ENCODE measurements at places on chromosomes 3 and 15.

DNA sequence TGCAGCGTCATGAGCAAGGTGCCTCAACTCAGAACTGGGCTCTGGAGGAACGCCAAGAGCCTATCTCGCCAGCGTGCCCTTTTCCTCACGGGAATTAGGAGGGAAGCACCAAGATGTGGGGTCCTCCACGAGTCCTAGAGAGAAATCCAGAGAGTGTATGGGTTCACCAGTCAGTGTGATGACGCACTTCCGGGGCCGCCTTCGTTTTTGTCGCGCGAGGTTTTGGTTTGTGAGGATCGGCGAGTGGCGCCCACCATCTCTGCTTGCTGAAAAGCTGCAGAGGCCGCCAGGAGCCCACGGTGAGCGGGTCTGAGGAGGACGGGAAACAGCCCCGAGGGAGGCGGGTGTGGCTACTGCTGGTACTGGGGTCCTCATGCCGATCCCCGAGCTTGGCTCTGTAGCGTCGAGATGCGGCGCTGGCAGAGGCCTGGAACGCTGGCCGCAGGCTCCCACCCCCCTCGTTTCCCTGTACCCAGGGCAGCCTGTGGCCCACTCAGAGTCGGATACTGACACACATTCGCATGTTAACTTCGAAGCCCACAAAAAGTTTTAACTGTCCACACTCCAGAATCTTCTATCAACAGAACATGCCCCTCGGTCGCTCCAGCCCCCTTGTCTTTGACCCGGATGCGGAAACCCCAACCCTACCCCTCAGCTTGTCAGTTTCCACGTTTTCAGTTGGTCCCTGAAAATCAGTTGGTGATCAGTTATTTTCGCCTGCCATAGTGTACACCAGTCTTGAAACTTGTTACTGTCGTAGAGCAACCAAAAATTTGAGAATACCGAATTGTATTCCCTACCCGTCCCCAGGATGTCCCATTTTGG lies 30.4 kb downstream of the ZNF662 start:
- no peak for DNase-seq

- DNase-seq: no peak
Observed at GRCh38 chr15:98304371-98304770, 343.9 kb downstream of the ARRDC4 start.

GRCh38 chr3:41265011-41265545 lies 65.8 kb downstream of the CTNNB1 start:
- DNase-seq: no peak

- DNase-seq: no peak
Observed at GRCh38 chr3:186444288-186444687, 82.3 kb upstream of the DGKG start.

GRCh38 chr3:33790091-33790490 lies 8.3 kb upstream of the PDCD6IP start:
- DNase-seq: no peak

Data from GF-D8 (cell line).